Aorta (tissue), 5 donors: ENCODE measurements at places on chromosomes 13 and 19. TPM values are rescaled to one million over a fixed set of nuclear protein-coding genes. Genes with fewer than 3 reads are reported as not detected.
A peak's percentile ranks its signal among the peaks of the same experiment; 100 is the strongest.

IGFL1 gene
- not detected for polyA plus RNA-seq

SULT2A1 gene
- 23.7 TPM for polyA plus RNA-seq

UBE2L5 gene
- polyA plus RNA-seq: 0.61 TPM

FGF22 gene
- 0.63 TPM for polyA plus RNA-seq

FLT3 gene
- polyA plus RNA-seq: 0.50 TPM

- no peak for DNase-seq
Measured at GRCh38 chr13:30159446-30159839, 147.9 kb downstream of the KATNAL1 start.

DNA sequence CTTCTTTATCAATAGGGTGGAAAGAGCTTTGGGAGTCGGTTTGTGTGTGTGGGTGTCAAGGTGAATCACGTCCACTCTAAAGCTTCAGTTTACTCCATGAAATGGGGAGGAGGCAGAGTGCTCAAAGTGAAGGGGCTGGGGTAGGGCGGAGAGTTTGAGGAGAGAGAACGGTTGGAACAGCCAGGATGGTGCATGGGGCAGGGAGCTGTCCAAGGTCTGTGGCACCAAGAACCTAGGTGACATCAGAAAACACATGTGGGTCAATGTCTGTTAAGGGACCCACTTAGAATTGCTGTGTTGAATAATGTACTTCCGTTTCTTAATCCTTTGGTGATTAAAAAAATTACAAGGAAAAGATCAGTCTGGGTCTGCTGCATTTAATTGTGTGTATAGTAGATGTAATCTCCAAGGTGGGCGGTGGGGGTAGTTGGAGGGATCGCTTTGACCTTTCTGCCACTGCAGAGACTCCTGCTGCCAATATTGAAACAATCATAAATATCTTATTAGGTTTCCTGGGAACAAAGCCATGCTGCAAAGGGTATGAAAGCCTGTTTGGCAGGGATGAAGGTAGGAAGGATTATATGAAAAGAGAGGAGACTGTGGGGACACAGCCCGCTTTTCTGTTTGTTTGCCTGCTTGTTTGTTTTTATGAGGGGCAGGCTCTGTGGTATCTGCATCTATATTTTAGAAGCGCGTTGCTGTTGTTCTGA lies 122.3 kb downstream of the ATP8A2 start:
- no peak for DNase-seq

- DNase-seq: peak; percentile 82
Measured at GRCh38 chr19:49937750-49938381, 8.6 kb upstream of the NUP62 start.

DNA sequence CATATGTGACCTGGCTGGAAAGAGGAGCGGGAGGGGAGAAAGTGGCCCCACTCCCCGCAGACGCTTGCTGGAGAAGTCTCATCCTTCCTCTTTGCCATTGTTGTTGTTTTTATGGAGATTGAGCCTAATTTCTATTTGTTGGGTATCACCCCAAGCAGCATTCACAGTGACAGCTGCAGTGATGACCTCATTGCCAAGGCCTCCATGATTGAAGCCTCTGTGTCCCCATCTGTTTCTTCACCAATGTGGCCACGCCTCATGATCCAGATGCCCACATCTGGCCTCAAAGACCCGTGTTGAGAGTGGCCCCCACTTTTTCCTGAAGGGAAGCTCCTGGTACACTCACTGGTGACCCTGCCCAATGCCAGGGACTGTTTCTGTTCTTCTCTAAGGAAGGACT lies 154.2 kb downstream of the SLC7A1 start:
- DNase-seq: no peak

DNA sequence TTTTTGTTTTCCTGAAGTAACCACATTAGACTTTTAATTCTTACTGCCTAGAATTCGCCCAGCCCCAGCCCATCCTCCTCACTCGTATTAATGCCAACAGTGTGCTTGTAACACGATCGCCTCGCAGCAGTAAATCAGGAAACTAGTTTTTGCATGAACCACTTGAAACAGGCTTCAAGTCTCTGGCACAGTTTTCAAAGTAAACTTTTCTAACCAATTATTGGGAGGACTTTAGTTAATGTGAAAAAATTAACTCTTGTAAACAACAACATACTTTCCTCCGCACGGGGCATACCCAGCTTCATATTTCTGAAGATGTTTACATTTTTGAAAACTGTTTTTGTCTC lies 39.2 kb downstream of the TNFRSF19 start:
- DNase-seq: no peak

- DNase-seq: no peak
Measured at GRCh38 chr19:341386-342127, 3.0 kb downstream of the MIER2 start.

DNA sequence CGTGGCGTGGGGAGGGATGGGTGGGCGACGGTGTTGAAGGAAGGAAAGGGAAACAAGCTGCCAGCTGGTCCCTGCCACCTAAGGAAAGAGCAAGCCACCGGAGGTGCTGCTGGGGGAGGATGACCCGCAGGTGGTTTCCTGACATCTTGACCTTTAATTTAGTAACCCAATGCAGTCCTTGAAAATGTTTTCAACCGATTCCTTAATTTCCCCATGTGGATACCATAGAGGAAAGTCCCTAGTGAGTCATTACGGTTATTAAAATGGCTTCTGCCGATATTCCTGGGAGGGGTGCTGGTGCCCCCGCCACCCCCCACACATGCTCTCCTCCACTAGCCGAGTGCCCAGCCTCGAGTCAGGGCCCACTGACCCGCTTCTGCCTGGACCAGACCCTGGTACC lies 6.3 kb upstream of the ANKRD10 start:
- DNase-seq: no peak

DNA sequence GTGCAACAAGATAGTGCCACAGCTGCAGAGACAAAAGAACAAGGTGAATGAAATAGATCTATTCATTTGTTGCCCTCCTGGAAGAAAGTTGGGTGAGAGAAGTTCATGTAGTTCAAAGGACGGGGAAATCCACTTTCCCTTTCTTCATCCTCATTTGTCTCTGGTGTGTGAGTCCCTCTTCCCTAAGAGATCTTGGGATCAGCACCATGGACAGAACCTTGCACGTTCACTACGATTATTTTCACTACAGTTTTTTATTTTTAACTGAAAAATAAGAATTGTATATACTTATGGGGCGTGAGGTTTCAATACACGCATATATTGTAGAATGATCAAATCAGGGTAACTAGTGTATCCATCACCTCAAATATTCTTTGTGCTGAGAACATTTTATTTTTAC lies 29.2 kb downstream of the NLRP5 start:
- no peak for DNase-seq

- DNase-seq: peak; percentile 53
Measured at GRCh38 chr13:100673713-100674571, 653 bp downstream of the TMTC4 start.

GRCh38 chr13:113145496-113145895 lies 13.0 kb upstream of the PROZ start:
- no peak for DNase-seq

GRCh38 chr13:38950987-38951386 lies 39.6 kb downstream of the STOML3 start:
- DNase-seq: no peak

GRCh38 chr19:36144624-36145023 lies 4.8 kb downstream of the CAPNS1 start:
- DNase-seq: no peak
